Hematopoietic multipotent progenitor cell treated with erythropoietin and hydrocortisone succinate and interleukin-3 and kit ligand, for 17 days (in vitro differentiated cells): ENCODE measurements at places on chromosomes 7 and 10.

GRCh38 chr7:48182718-48183369 is 11.6 kb downstream of the ABCA13 start:
- DNase-seq: no peak

GRCh38 chr7:7858559-7858958 is 110.0 kb upstream of the GLCCI1 start:
- no peak for DNase-seq

GRCh38 chr10:28985137-28985885 is 303.6 kb upstream of the LYZL1 start:
- DNase-seq: no peak

DNA sequence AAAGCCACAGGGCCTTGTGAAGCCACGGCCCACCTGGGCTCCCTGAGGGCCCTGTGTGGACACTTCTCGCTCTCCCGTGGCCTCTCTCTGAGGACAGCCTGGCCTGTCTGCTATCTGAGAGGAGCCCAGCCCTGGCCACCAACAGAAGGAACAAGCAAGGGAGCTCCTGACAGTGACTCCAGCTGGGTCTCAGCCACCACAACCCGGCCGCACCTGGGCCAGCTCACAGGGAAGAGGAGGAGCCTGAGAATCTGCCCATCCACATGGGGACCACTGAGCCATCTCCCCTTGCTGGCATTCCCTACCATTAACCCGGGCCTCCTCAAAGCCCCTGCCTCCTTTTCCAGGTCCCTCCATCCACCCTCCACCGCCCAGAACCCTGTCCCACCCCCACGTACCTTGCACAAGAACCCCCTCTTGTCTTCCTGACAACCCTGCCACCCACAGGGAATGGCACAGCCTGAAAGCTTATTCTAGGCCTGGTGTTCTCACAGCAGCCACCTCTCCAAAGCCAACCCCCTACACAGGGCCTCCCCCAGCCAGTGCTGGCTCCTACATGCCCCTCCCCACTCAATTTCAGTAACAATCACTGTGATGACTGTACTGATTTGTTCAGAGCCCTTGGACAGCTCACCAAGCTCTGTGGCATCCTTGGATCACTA is 120.2 kb downstream of the GRID1 start:
- no peak for DNase-seq

DNA sequence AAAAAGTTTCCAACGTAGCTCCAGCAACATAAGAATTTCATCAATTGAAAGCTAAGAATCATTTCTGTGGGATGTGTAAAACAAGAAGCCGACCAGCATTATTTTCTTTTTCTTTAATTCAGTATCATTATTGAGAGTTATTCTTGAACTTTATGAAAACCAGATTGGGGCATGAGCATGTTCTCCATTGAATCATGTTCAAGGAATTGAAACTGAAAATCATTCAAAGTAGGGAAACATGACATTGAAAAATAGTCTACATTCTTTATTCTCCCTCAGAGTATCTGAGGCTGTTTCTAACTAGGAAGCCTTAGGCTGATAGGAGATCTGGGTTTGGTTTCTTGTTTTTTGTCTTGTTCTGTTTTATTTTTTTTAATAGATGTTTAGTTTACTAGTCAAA is 253.7 kb downstream of the DYNC1I1 start:
- no peak for DNase-seq
